ENCODE measurements at places on chromosomes 16 and 17.

GRCh38 chr17:8121681-8122421 lies 2.1 kb downstream of the HES7 start:
- DNase-seq = peak; percentile 93

DNA sequence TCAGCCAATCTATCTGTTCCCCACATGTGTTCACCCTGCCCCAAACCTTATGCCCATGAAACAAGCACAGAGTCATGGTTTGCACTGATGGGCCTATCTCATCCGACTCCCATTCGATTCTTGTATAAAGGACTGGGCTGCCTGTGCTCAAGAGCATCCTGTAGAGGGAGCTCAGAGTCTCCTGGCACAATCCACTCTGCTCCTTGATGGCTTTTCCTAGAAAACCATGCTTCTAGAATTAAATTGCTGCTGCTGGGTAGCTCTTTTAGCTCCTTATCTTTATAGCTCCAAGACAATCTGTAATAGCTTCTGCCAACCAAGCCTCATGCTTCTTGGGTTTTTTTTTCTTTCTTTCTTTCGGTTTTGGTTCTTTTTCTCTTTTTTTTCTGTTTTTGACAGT lies 9.7 kb downstream of the ZNF19 start:
- DNase-seq = peak; percentile 59

DNA sequence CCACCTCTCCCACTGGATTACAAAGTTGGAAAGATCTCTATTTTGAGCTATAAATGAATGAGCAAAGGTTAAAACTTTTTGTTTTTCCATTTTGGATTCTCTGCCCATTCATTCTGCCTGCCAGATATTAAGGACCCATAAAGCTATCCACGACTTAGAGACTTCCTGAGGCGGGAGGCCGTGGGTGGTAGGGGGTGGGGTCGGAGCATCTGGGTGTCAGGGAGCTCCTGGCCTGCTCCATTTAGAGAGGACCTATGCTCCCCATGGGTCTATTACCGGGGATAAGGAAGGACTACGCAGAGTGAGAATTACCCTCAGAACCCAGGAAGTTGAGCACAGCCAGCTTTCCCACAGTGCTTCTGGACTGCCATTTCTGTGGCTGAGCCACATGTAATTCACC lies 45.8 kb downstream of the MARF1 start:
- DNase-seq = no peak

- peak; percentile 31 for DNase-seq
These were observed 17.1 kb downstream of the CDH16 start for GRCh38 chr16:66901626-66902025.

Data from H7 (cell line).